Activated naive CD4-positive, alpha-beta T cell (primary cell): ENCODE measurements at places on chromosomes 12 and 14.

GRCh38 chr14:50544911-50545310 is 12.5 kb upstream of the MAP4K5 start:
- no peak for DNase-seq

DNA sequence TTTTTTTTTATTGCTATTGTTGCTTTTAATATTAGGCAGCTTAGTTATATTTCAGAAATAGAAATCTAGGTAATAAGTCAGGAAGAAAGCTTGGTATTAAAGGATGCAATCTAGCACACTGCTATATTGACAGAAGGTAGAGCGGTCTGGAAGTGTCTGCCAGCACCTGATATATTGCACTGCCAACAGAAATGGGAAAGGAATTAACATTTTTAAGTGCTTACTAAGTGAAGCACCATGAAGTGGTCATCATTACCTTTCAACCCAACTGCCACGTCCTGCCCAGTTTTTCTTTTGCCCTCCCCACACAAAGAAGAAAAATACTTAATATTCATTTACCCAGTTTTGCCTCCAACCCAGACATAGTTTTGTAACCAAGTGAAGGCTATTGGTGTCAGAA is 163.5 kb downstream of the KITLG start:
- DNase-seq: no peak

- no peak for DNase-seq
Measured at GRCh38 chr12:18810537-18811253, 72.8 kb downstream of the CAPZA3 start.

- no peak for DNase-seq
Measured at GRCh38 chr12:89417246-89417977, 65.1 kb upstream of the DUSP6 start.

- no peak for DNase-seq
Measured at GRCh38 chr12:131795064-131795463, 33.1 kb upstream of the MMP17 start.

DNA sequence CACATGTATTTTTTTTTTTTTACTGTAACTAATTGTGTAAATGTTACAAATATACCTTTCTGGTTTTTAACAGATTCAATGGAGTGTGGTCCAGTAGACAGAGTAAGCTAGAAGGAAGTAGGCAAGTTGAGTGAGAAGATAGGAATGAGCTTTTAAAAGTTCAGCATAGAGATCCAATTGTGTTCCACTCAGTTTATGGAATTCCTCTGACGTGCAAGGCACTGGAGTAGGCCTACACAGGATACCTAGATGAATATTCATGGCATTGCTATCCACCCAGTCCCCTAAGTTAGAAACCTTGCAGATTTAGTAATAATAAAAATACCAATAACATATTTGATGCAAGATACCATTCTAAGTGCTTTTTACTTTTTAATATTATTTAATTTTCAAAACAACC is 225.6 kb upstream of the ARID2 start:
- no peak for DNase-seq

DNA sequence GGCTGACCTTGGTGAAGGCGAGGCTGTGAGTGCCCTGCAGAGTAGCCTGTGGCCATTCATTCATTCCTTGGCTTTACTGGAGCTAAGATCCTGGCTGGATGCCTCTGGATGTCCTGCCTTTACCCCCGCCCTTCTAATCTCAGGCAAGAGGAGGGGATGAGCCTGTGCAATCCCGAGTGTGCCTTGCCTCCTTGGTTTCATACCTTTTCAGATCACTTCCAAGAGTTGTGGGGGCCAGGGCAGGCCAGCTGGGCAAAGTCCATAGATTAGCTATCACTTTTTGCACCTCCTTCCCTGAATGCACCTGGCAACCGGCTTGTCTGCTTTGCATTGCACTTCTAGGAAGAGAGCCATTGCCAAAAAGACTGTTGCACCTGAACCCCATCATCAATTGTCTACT is 1.5 kb downstream of the VRTN start:
- DNase-seq: no peak

GRCh38 chr14:70043001-70043400 is 145.8 kb downstream of the SLC8A3 start:
- no peak for DNase-seq

DNA sequence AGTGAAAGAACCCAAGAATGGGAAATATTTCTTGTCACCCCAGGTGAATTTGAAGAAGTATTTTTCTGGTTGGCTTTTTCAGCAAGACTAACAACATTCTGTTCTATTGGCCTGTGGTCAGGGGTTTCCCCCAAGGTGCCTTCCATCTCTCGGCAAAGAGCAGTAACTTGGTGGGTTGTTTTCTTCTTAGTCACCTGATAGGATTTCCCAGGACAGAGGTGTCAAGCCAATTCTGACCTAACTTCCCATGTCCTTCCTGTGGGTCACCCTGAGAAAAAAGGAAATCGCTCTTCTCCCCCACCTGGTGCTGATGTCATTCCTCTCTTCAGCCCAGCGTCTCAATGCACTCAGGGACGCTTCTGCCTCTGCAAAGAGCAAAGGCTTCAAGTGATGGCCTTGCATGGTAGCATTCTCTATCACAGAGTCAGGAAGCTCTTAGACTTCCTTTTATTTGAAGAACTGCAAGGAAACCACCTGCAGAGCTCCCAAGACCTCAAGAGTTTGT is 16.1 kb upstream of the IFNG start:
- peak; percentile 34 for DNase-seq

DNA sequence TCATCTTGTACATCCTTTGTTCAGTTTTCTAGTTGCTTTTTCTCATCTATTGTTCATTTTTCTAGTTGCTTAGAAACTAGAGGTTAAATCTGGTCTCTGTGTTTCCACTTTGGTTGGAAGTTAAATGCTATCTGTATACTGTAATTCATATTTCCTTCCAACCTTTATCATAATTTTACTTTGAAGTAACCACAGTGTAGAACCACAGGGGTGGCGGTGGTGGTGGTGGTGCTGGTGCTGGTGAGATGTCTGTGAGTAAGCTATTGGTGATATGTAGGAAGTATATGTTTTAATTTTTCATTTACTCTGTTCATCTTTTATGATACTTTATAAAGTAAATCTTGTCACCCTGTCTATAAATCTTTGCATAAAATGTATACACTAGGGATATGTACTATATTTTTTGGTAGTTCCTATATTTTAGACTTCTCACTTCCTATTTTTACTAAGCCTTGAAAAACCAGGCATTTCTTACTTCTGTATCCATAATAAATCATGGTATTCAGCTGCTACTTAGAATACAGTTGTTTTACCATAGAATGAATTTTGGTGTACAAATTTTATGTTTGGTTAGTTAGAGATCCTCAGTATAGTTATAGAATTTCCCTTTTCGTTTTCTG is 31.9 kb downstream of the CCDC91 start:
- DNase-seq: peak; percentile 22

DNA sequence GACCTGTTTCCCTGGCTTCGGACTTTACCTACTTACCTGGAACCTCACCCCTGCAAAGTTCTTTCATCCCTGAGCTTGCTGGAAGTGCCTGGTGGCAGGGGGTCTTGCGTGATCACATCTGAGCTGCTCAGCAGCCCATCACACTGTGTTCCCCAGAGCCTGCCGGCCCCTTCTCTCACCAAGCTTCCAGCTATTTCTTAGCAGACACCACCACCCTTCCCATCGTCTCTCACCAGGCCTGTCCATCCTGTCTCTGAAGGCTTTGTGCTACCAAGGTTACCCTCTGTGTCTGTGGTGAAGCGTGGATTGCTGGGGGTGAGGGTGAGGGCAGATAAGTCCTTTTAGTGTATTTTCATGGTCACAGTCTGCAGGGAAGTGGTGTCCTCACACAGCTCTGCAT is 78.8 kb upstream of the NRXN3 start:
- no peak for DNase-seq
